Stimulated activated CD8-positive, alpha-beta memory T cell treated with anti-CD3 and anti-CD28 coated beads, Interleukin-7, amount 100 ng/mL, for 4 hours (primary cell): ENCODE measurements at places on chromosomes 7 and 10.

DNA sequence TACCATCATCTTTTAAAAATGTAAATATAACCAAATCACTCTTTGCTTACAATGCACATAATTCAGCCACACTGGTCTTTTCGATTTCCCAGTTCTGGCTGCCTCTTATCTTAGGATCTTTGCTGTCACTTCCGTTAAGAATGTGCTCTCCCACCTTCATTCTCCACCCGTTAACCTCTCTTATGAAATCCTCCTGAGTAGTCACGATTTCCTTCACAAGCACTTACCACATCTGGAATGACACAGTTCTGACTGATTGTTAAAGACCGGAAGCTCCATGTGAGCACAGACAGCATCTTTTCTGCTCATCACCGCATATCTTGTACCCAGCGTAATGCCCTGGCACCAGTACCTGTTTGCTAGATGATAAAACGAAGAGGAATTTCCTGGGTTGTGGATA lies 84.3 kb downstream of the CUL2 start:
- no peak for DNase-seq

DNA sequence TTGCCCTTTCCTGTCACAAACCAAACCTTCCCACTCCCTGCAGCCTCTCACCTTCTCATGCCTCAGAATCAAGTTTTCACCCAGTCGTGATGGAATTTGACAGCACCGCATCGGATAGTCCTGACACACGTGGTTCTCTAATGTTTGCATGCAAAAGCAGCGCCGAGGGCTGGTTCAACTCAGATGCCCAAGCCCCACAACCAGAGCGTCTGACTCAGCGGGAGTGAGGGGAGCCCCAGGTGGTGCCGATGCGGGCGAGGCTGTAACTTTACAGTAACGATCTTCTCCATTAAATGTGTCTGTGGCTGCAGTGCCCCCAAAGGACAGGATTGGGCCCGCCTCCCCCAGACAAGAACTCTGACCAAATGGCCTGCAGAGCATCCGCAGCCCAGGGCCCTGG lies 284.5 kb downstream of the CELF2 start:
- no peak for DNase-seq

DNA sequence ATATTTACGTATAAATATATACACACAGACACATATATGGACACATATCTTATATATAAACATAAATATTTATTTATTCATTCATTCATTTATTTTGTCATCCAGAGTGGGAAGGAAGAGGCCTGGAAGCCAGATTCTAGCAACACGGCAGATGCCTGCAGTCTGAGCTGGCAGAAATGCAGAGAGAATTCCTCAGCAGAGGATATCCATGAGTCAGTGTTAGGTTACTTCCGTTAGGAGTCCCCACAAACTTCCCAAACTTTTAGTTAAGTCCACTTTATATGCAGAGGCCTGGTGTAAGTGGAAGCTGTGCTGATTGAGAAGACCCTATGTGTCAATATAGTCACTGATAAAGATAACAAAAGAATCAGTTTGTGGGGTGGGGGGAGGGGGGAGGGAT lies 89.6 kb downstream of the PPP1R17 start:
- DNase-seq, result no peak

DNA sequence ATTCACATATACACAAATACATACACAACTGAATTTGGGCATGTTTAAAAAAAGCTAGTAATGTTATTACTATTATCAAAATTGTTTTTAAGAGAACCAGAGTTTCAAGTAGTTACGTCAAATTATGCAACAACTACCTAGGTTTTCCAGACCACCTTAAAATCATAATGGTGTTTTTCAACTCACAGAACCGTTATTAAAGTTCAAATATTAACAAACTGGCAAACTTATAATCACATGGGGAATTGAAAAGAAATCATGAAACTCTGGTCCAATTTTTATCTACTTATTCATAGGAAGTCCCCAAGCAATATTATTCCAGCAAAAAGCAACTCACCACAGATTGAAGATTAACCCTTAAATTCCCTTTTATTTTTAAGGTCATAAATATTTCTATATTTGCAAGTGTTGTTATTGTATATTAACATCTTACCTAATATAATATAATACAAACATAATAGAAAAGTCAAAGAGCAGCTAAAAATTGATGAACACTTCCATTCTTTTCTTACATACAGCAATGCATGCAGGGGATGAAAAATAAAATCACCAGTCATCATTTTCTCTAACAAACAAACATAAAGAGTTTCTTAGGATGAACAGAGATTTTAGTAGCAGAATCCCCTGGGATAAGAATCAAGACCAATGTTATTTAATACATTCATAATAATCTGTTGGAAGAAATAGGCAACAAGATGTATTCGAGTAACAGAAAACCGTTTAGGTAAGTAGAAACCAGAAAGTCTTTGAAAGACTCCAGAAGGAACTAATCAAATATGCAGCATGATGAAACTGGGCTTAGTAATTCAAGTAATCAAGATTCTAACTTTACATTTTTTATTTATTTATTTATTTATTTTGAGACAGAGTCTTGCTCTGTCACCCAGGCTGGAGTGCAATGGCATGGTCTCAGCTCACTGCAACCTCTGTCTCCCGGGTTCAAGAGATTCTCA lies 391.1 kb downstream of the PARD3 start:
- DNase-seq, result no peak
